ENCODE measurements at places on chromosomes 5 and 9. TPM values are rescaled to one million over a fixed set of nuclear protein-coding genes. Genes with fewer than 3 reads are reported as not detected.

- DNase-seq, result no peak
Observed at GRCh38 chr5:159849437-159850083, 66.7 kb upstream of the ADRA1B start.

DNA sequence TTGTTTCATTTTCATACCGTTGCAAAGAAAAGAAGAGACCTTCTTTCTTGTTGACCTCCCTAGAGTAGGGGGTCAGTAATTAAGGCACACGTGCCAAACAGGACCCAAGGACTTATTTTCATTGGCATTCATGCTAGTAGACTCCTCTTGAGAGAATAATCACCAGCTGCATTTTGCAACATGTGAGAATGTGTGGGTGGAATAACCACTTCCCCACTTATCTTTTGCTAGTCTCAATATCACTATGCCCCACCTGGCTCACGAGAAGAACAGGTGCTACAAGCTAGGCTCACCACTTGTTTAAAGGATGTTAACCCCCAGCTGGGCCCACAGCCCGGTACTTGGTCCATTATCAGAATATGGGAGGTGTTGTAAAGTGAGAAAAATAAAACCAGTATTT, 460.7 kb upstream of the MEF2C start:
- DNase-seq, result no peak

DNA sequence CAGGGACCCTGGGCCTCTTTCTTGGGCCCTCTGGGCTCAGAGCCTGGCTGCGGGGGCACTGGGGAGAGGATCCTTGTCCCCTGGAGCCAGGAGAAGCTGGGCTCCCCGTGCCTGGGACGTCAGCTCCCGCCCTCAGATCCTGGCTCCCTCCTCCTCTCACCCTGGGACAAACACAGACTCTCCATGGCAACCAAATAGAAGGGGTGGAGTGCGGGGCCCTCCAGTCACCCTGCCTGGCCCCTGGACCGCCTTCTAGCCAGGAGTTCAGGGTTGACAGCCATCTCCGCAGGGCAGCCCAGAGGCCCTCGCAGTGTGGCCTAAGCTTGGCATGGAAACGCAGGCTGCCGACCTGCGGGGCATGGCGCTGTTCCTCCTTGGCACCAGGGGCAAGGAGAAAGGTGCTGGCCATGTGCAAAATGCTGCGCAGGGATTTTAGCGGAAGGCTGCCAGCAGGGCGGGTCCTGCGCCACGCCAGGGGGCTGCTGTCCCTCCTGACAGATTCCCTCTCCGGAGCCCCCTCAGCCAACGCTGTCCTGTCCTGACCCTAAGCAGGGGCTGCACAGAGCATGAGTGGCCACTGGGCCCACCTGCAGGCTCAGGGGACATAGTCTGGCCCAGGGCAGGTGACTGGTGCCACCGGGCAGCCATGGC, 1.0 kb downstream of the ZDHHC11 start:
- DNase-seq, result no peak

DNA sequence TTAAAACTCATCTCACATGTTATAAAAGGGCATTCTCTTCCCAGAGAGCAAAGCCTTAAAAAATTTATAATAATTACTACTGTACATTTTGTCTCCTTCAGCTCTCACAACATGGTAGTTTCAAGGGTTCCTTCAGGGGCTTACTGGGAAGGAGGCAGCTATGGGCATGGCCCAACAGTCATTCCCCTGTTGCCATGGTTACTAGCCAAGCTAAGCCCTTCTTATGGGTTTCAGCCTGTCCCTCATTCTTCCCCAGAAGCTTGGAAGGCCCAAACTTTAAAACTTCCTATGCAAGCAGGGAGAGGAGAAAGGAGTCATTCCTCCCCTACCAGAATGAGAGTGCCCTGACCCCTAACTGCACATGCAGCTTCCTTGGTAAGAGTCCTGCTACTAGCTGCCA, 82.2 kb upstream of the CNTLN start:
- DNase-seq, result no peak

DNA sequence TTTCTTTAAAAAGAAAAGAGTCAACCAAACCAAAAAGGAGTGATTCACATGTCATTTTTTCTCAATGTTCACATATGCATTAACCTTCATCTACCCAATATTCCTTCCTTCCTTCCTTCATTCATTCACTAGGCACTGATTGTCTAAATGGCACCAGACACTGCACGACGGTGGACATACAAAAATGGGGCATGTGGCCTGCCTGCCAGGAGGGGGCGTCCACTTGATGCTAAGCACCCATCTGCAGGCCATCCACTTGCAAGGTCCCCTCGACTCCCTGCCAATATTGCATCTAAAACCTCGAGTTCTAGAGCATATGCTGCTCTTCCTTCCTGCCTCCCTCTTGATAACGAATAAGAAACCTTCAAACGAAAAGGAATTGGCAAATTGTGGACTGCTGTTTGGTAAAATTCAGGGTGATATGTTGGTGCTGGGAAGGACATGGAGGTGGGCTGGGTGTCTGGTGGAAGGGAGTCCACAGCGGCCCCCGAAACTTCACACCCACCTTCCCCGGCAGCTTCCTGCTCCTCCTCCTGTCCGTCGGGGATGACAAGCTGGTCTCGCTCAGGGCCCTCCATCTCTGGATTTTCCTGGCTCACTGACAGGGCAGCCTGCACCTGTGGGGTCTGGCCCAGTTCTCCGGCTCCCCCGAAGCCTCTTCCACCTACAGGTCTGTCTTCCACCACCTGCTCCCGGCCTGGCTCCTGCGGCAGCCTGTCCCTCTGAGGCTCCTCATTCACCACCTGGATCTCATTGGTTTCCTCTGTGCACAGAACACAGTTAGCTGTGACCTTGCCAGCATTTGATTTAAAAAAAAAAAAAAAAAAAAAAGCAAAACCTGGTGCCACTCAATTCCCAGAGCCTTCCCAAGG, 64.3 kb downstream of the GOLM1 start:
- peak; percentile 68 for DNase-seq

- no peak for DNase-seq
Observed at GRCh38 chr5:139389701-139390638, at the start of gene MZB1. TSS of gene MZB1 (minus strand) at chr5:139389913. CDS start at chr5:139389856, 57 bp downstream.

LCN9 gene
- 0.72 TPM for total RNA-seq

UBE2QL1 gene
- 0.11 TPM for total RNA-seq
